ENCODE measurements at places on chromosomes 16 and 17.

GRCh38 chr16:4026854-4027253 is 89.4 kb downstream of the ADCY9 start:
- no peak for DNase-seq

GRCh38 chr17:37841232-37841631 is 83.0 kb upstream of the TBC1D3K start:
- peak; percentile 24 for DNase-seq

- no peak for DNase-seq
Measured at GRCh38 chr17:18159551-18160120, 24.0 kb upstream of the ALKBH5 start.

GRCh38 chr16:85412911-85413520 is 200.1 kb upstream of the GSE1 start:
- no peak for DNase-seq

DNA sequence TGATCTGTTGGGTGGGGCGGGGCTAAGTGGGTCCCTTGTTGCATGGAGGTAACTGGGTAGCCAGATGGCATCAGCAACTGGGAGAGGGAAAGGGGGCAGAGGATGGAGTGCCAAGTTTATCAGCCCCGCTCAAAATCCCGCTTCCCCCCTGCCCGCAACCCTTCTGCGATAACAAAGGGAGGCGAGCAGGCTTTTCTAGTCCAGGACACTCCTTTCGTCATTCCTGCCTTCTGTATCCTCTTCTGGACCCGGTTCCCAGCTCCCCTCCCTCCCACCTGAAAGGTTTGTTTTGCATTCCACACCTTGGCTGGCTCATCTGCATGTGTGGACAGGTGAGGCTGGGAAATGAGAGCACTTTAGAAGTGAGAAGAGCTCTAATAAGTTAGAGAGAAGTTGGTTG is 53.3 kb downstream of the HLF start:
- DNase-seq = no peak

DNA sequence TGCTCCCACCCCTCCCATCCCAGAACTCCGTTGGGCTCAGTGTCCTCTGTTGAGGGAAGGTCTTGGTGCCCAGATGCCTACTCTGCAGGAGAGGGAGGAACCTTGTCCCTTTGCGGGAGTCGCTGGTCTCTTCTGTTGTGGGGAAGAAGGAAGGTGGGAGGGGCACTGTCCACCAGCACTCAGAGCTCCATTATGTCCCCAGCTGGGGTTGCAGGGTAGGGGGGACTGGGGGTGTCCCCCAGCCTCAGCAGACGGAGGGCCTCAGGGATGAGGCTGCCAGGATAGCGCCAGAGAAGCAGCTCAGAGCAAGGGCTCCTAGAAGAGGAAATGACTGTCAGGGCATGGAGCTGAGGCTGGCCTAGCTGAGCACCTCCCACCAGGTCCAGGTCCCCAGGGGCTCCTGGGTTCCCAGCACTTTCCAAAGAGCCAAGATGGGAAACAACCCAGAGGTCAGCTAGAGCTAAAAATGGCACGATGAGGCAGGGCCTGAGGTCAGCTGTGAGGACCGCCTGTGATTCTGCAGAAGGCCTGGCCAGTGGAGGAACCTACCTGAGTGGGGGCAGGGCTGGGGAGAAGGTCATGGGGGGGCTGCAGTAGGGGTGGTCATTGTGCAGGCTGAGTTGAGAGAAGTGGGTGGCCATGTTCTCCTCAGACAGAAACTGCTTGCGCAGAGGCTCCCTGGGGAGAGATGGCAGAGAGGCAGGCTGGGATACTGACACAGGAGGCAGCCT is 893 bp downstream of the HCFC1R1 start:
- peak; percentile 50 for DNase-seq

- DNase-seq = peak; percentile 89
Measured at GRCh38 chr17:559551-560431, 154.8 kb downstream of the VPS53 start.

DNA sequence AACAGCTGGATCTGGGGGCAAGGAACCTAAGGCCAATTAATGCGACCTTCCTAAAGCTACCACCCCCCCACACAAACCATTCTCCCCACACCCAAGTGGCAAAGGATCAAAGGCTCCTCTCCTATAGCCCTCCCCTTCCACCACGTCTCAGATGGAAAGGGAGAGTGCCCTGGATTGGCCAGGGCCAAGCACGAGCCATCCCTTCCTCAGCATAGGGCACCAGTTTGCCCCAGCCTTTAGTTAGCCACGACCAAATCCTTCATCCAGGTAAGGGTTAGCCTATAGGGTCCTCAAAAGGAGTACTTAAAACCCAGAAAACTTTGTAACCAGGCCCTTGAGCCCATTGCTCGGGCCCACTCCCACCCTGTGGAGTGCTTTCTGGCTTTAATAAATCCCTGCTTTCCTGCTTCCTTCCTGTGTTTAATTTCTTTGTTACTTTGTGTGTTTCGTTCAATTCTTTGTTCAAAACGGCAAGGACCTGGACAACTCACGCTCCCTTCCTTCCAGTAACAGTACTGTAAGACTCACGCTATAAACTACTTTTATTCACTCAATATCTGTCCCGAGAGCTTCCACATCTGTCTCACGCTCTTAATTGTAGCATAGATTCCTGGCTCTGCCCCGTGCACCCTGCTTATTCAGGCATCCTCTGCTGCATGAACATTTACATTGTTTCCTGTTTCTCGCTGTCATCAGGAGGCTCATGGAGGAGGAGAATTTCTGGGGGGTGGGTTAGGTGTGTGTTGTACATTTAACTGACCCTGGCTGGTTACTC is 62.3 kb downstream of the TNFRSF13B start:
- DNase-seq = no peak

GRCh38 chr16:67917140-67917851 is 14.4 kb downstream of the CTRL start:
- DNase-seq = no peak

DNA sequence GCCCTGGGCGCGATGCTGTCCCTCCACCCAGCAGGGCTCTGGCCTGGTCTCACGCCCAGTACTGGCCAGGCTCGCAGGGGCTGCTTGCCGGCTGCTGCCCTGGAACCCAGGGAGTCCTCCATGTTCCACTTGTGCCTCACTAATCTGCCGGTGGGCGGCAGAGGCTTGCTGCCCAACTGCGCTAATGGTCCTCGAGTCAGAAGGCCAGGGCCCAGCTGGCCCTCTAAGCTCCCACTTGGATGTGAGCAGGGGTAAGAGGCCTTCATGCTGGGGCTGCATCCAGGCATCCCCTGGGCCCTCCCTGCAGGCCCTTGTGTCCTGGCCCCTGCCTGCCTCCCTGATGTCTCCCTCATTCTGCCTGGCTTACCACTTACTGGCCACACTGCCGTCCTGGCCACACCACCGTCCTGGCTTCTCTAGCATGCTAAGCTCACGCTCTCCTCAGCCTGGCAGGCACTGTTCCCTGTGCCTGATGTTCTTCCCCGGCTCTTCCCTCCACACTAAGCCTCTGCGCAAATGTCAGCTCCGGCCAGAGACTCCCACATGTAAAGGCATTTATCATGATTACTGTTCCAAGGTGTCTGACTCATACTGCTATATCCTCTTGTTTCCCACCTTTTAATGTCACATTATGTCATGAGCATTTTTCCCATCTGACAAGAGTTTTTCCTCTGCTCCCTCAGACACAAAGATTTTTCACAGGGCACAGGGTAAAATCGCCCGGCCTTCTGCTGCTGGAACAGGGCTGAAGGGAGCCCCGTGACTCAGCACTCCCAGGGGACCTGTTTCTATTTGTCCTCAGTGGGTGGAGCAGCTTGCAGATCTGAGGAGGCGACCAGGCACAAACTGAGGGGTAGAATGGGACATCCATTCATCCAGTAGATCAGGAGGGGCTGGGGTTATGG is 15.9 kb downstream of the B9D1 start:
- DNase-seq = no peak

DNA sequence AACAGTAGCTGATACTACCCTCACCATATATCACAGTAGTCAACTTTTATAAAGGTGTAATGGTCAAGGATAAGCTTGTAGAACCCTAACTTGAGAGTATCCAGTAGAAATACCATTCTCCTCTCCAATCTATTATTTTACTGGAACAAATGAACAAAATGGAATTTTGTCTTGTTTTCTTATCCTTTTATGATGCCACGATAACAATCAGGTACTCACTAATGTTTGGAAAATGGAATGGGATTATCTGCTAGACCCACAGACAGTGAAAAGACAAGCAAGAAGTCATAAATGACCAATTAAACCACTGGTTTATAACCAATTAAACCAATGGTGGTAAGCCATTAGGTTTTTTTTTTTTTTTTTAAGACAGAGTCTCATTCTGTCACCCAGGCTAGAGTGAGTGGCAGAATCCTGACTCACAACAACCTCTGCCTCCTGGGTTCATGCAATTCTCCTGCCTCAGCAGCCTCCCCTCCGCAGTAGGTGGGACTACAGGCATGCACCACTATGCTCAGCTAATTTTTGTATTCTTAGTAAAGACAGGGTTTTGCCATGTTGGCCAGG is 10.4 kb downstream of the GPATCH8 start:
- no peak for DNase-seq

DNA sequence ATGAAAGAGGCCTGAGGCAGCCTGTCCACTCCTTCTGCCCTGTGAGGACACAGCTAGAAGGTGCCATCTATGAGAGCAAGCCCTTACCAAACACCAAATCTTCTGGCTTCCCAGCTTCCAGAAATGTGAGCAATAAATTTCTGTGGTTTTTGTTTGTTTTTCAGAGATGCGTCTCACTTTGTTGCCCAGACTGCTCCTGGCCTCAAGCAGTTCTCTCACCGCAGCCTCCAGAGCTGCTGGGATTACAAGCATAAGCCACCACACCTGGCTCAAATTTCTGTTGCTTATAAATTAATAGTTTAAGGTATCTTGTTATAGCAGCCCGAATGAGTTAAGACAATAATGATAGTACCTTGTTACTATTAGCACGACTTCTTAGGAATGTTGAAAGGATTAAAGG is 12.5 kb upstream of the SLC16A11 start:
- no peak for DNase-seq

GRCh38 chr17:64156670-64157069 is 26.7 kb upstream of the ERN1 start:
- DNase-seq = no peak

- no peak for DNase-seq
Measured at GRCh38 chr17:82120148-82120547, 22.1 kb upstream of the FASN start.

All from CD14-positive monocyte (primary cell).